Aorta (tissue), 5 donors: ENCODE measurements at places on chromosomes 2 and 18. TPM values are rescaled to one million over a fixed set of nuclear protein-coding genes. Genes with fewer than 3 reads are reported as not detected.

GRCh38 chr2:239441261-239442078 lies 40.6 kb upstream of the HDAC4 start:
- DNase-seq: no peak

- DNase-seq: no peak
These were observed 1118.8 kb upstream of the ZEB2 start for GRCh38 chr2:145638675-145639074.

DNA sequence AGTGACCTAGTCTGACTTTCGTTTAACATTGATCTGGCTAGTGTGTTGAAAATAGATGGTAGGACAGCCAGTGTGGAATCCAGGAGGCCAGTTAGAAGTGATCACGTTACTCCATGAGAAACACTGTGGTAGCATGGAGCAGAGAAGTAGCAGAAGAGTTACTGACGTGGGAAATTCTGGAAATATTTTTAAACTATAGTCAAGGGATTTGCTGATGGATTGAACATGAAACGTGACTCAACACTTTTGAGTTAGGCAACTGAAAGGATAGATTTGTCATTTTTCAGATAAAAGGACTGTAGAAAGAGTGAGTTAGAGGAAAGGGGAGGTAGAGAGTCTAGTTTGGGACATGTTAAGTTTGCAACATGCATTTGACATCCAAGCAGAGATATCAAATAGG lies 130.4 kb downstream of the IRS1 start:
- DNase-seq: no peak

- no peak for DNase-seq
These were observed 60.5 kb upstream of the TEX51 start for GRCh38 chr2:126837966-126838715.

DNA sequence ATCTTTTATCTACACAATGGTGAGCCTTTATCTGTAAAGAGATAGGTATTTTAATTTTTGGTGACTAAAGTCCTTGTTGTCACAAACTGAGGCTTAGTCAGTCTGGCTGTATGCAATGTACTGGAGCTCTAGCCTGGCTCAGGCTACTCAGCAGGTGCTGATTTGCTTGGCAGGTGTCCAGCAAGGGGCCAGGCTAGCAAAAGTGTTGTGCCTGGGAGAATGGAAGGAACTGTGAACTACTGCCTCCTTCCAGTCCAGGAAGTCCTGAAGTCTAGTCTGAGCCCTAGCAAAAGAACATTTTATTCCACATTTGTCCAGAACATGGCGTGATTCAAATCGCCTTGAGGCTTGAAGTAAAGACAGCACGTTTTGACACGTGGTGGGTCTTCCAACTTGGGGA lies 260.5 kb downstream of the CCDC85A start:
- no peak for DNase-seq

DNA sequence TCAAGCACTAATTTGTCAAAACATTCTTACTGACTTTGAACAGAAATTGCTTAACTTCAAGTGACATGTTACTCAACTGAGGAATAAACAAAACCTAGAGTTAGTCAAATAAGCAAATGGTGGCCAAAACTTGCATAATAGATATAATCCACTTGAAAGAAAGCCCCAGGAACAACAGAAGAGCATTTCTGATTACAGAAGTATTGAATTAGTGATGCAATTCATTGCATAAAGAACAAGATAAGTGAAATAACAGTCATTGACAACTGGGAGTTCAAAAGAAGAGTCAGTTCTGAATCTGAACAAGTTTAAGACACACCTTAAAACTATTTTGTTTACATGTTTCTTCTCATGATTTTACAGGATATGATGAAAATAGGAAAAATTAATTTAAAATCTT lies 30.8 kb downstream of the COBLL1 start:
- DNase-seq: no peak

- DNase-seq: no peak
These were observed 381.6 kb downstream of the SUCLG1 start for GRCh38 chr2:84077496-84077895.

GRCh38 chr2:75523313-75524275 lies 37.1 kb downstream of the EVA1A start:
- no peak for DNase-seq

- no peak for DNase-seq
These were observed 98.3 kb downstream of the GRB14 start for GRCh38 chr2:164523009-164523408.

HDHD2 gene
- 34.1 TPM for total RNA-seq

CFAP210 gene
- total RNA-seq: not detected
